ENCODE measurements at places on chromosomes 2 and 18. TPM values are rescaled to one million over a fixed set of nuclear protein-coding genes. Genes with fewer than 3 reads are reported as not detected.

SLC9A2 gene
- not detected for total RNA-seq

PMAIP1 gene
- 12.6 TPM for total RNA-seq

IL1RL2 gene
- total RNA-seq = not detected

STAM2 gene
- 25.1 TPM for total RNA-seq

RND3 gene
- 49.0 TPM for total RNA-seq

DSG4 gene
- not detected for total RNA-seq

PLGLB2 gene
- 0.86 TPM for total RNA-seq

Data from glutamatergic neuron (in vitro differentiated cells).